Pulmonary artery endothelial cell (primary cell): ENCODE measurements at places on chromosomes 3 and 15. TPM values are rescaled to one million over a fixed set of nuclear protein-coding genes. Genes with fewer than 3 reads are reported as not detected.

Gene SOX14
- total RNA-seq = not detected in 2 replicates

Gene RBMS3
- total RNA-seq = 49.5 and 56.3 TPM in 2 replicates

DNA sequence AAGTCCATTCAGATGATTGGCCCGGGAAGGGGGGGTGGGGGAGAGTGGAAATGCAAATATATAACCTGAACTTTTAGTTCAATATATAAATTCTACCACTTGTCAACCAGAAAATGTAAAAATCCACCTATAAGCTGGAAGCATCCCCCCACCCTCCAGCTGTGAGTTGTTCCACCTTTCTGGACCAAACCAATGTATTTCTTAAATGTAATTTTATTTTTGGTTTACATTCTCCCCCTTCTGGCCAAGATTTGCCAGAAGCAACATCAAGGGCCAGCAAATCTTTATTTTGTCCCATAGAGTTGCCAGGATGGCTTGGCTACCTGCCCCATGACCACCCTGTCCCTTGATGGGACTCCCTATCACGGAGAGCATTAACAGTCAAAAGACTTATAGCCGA is 545.7 kb downstream of the TBL1XR1 start:
- no peak for DNase-seq

DNA sequence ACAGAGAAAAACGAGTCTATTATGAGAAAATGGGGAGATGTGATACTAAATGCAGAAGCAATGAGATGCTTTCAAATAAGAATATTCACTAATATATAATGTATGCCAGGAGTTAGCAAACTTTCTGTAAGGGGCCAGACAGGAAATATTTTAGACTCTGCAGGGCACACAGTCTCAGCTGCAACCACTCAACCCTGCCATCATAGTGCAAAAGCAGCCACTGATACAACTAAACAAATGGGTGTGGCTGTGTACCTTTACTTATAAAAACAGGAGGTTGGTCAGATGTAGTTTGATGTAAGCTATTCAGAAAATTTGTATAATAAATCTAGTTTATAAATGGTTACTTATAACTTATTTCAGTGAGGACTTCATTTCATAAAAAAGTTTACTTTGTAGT is 78.1 kb downstream of the FBXL22 start:
- no peak for DNase-seq
